ENCODE measurements at places on chromosomes 13 and 19.
A peak's percentile ranks its signal among the peaks of the same experiment; 100 is the strongest.

DNA sequence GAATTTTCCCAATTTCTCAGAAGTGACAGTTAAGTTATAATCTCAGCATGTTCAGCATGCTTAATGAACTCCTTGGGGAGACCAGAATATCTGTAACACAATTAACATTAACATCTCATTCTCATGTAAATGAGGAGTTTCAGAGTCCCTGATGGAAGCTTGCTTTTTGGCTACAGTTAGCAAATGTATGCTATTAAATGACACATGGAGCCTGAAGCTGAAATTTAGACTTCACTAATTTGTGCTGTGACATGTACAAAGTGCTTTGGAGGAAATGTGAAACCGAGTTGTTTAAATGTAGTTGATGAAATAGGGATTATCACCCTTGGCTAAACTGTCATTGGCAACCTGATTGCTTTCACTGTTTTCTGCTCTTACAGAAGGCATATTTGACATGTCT, 2265.1 kb upstream of the PCDH20 start:
- DNase-seq, result no peak

- no peak for DNase-seq
These were observed 21.3 kb upstream of the ZBTB7A start for GRCh38 chr19:4087787-4088679.

DNA sequence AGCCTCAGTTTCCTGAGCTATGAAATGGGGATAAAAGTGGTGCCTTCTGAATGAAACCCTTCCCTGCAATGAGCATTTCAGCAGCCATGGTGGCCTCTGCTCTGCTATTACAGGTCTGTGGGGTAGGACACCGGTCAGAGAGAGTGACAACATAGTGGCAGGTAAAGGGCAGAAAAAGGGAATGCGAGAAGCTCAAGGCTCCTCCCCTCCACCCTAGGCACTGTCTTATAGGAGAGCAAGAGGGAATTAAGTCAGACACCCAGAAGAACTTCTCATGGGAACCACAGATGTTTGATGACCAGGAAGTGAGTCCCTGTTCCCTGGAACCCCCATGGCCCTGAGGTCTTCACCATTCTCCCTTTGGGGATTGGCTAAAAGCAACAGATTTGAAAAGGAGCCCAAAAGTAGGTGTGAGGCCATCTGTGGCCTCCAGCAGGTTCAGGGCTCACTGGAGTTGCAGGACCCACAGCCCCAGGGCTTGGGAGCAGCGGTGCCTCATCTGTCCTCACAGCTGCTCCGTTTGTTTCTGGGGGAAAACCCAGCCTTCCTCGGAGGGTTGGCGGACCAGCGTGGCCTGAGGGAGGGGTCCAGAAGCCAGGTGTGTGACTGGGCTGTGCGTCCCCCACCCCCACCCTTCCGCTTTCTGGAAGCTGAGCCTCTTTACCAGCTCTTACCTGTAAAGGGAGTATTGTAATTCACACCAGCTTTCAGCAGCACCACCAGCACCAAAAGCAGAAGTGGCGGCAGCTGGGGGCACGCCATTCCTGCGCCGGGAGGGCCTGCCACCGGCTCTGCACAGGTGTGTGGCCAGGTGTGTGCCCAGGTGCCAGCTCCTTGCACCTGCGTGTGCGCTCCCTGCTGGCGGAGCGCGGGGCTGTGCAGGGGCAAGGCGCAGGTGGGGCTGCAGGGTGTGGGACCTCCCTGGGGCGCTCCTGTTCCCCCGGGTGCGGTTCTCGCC, 19.4 kb downstream of the IQCN start:
- no peak for DNase-seq

DNA sequence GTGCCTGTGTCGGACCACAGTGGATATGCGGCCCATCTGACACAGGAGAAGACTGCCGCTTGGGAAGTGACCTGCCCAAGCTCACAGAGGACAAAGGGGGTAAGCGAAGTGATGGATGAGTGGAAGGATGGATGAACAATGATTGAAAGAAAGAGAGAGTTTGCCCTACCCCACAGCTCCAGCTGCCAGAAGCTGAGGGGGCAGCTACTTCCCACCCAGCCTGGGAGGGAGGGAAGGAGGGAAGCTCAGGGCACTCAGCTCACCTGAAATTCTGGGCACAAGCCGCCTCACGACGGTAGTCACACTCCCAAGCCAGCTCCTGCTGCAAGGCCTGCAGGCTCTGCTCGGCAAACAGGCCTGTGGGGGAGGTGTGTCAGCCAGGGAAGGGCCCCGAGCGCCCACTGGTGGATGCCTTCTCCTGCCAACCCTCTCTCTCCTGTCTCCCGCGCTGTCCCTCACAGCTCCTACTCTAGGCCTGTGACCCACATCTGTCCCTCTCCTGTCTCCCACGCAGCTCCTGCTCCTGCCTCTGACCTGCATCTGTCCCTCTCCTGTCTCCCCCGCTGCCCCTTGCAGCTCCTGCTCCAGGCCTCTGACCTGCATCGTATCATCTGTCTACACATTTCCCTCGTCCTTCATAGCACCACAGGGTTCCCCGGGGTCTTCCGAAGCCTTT, 12.0 kb upstream of the NUMBL start:
- no peak for DNase-seq

DNA sequence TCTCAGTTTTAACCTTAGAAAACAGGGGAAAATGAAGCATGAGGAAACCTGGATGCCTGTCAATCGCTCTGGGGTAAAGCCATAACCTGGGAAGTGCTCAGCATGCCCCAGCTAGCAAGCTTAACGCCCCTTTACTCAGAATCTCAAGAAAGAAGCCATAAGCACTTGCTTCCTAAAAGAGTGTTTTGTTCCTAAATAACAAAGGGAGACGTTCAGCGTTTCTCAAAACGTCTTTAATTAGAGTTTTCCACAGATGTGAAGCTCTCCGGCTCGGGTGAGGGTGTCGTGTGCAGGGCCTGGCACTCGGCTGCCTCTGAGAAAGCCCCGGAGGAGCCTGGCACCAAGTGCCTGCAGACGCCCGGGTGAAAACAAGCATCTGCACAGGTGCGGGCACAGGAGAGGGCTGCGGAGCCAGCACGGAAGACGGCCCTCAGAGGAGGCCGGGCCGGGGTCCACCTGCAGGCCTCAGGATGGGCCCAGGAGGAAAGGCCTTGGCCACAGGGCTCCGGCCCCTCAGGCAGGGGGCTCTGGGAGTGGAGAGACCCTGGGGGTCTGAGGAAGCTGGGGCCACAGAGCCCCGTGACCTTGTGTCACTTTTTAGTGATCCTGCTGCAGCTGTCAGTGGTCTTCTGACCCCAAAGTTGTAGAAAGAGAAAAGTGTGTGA, 6.2 kb downstream of the GAS6 start:
- no peak for DNase-seq

- DNase-seq, result no peak
These were observed 4.2 kb upstream of the RASA3 start for GRCh38 chr13:114136576-114136975.

- DNase-seq, result no peak
These were observed 45.8 kb downstream of the MTUS2 start for GRCh38 chr13:28865951-28866350.

DNA sequence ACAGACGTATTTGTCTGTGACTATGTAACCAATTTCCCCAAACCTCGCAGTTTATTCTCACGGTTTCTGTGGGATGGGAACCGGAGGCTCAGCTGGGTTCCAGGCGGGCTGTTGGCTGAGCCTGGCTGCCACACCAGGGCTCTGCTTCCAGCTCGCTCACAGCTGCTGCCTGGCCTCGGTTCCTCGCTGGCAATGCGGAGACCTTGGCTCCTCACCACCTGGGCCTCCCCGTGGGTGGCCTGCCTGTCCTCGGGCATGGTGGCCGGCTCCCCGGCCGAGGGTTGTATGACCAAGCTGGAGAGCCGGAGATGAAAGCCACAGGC, 218.9 kb upstream of the MAB21L1 start:
- DNase-seq, result no peak

- no peak for DNase-seq
These were observed 6.6 kb downstream of the ANKRD10 start for GRCh38 chr13:110907951-110908898.

- DNase-seq, result no peak
These were observed 20.3 kb upstream of the EPHX3 start for GRCh38 chr19:15252398-15253018.

DNA sequence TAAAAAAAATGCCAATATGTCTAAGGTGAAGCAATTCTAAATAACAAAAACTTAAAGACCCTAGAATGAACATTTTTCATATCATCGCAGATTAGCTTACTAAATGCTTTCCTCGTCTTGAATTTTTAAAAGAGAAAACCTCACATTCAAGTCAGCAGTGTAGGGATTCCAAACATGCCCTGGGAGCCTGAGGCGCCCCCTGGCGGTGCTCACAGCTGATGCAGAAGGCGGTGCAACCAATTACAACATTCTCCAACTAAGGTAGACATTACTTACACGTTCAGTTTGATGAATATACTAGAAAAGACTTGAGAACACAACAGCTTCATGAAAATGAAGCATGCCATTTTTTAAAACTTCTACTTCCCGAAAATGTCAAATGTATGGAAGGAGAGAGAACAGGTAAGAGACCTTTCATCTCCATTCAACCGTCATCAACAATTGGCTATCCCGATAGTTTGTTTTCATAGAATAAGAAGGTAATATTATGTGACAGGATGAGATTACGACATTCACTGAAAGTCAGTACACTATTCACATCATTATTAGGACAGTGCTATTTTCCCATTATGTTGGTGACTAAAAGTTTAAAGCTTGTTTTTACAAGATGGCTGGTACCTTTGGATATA, 304.4 kb downstream of the DCLK1 start:
- DNase-seq, result no peak

DNA sequence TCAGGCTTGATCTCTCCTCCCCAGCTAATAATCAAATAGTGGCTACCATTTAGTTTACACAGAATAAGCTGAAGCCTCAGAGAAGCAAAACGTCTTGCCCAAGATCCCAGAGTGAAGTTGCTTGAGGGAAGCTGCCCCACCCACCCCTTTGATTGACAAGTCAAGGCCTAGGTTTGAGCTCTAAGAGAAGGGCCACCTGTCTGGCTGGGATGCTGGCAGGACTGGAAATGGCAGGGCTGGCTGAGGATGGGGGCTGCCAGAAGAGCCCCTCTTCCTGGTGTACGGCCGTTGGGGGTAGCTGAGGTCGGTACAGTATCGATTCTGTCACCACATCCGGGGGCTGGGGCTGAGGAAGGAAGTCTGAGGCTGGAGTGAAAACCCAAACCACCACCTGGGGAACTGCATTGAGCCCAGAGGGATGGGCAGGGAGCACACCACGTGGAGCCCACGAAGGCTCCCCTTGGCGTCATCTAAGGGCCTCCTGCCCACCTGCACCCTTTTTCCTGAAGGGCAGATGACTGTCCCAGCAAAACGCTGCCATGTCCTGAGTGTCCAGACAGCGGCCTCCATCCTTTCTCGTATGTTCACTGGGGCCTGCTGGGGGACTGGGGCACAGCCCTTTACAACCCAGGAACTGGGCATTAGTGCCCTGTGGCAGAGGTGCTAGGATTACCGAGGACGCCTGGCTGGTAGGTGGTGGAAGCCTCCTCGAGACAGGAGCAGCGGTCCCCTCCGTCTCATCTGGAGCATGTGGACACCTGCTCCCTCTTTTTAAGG, 1.4 kb upstream of the PRKD2 start:
- peak; percentile 10 for DNase-seq

DNA sequence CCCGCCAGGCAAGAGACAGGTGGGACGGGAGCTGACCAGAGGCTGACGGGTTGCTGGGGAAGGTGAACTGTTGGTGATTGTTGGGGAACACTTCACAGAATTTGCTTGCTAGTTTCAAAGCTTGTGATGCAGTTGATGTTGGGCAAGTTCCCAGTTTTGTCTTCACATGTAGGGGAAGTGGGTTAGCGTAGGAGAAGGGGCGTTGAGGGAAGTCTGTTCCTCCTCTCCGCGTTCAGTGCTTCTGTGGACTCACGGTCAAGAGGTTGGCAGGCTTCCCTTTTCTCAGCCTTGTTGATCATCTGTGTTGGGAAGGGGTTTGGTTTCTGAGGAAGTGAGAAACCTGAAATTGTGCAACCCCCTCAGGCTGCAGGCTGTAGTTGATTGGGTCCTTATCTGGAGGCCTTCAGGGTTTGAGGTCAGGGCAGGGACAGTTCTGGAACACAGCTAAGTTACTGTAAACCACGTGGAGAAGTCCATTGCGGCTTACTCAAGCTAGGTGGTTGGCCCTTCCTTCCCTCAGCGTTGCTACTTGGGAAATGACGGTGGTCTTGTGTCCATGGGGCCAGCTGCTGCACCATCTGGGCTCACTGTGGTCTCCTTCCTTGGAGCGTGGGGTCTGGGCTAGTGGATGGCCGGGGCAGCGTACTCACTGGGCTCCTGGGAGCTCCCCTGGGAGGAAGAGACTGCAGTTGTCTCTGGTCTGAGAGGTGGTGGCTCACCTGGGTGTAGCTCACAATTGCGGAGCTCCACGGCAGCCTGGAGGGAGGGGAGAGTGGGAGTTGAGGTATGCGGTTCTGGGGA, 7.5 kb downstream of the RPS9 start:
- peak; percentile 99 for DNase-seq

- no peak for DNase-seq
These were observed 9.3 kb downstream of the LILRA4 start for GRCh38 chr19:54329476-54330165.

DNA sequence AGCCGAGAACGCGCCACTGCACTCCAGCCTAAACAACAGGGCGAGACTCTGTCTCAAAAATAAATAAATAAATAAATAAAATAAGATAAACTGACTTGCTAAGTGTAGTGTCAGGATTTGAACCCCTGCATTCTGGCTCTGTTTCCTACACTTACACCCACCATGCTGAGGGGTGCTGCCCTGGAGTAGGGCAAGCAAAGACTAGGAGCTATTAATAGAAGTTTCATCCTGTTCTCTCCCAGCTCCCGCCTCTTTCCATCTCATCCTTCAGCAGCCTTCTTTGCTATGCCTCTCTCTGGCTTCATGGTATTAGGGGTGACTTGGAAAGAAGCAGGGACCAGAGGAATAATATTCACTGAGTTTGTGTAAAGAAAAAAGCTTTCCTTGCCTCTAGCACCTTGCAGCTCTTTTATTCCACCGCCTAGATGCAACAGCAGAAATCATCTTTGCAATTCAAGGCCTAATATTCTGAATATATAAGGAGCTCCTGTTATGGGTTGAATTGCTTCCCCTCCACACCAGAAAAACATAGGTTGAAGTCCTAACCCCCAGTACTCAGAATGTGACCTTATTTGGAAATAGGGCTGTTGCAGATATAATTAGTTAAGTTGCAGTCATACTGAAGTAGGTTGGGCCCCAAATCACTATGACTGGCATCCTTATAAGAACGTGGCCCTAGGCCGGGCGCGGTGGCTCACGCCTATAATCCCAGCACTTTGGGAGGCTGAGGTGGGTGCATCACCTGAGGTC, 8.7 kb upstream of the PLAUR start:
- no peak for DNase-seq
